NCI-H2081 (cell line): ENCODE measurements at places on chromosomes 3 and 15.
A peak's percentile ranks its signal among the peaks of the same experiment; 100 is the strongest.

GRCh38 chr3:42647821-42648459, 5.6 kb upstream of the ZBTB47 start:
- DNase-seq, result no peak

DNA sequence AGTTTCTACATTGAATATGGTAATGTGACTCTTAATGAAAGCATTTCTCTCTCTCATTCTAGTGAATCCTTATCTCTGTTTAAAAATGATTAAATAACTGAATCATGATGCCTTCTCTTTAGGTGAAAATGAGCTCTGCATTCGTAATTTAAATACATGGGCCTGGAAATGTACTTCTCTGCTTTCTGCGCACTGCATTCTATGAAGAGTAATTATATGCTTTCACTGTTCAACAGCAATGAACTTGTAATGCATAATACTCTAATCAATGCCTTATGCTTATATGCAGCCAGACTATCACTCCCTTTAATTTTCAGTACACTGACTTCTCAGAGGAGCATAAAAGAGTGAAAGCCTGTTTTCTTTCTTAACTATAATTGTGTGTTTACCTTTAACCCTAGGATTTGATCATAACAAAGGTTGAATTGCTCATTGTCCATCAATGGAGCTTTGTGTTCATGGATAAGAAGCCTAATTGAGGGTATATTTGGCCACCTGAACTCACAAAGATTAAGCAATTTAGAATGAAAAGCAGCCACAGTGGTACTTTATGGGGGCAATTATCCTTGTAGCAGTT, 330.8 kb upstream of the PDZRN3 start:
- peak; percentile 96 for DNase-seq

GRCh38 chr3:184608209-184608608, 46.6 kb downstream of the EPHB3 start:
- no peak for DNase-seq

GRCh38 chr15:40029979-40030893, 8.7 kb downstream of the SRP14 start:
- DNase-seq, result no peak

GRCh38 chr15:93809516-93809915, 421.8 kb upstream of the MCTP2 start:
- no peak for DNase-seq

- no peak for DNase-seq
These were observed 79.0 kb upstream of the SGO1 start for GRCh38 chr3:20264900-20265567.

- no peak for DNase-seq
These were observed 460.6 kb upstream of the ALCAM start for GRCh38 chr3:104906001-104906639.

DNA sequence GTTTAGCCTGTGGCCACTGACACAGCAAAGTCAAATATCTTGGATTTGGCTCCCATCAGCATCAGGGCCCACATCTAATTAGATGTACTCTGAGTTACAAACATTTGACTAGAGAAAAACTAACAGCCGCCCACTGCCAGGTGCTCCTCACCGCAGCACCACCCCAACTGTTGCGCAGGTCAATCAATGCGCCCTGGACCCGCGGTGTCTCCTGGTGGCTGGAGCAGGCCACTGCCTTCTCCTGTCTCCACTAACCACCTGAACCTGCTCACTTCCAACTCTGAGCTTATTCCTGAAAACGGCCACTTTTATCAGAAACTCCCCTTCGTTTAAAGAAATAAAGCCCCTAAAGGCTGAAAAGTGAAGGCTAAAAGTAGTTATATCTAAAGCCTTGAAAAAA, 4.3 kb downstream of the RIOX2 start:
- DNase-seq, result peak; percentile 41

DNA sequence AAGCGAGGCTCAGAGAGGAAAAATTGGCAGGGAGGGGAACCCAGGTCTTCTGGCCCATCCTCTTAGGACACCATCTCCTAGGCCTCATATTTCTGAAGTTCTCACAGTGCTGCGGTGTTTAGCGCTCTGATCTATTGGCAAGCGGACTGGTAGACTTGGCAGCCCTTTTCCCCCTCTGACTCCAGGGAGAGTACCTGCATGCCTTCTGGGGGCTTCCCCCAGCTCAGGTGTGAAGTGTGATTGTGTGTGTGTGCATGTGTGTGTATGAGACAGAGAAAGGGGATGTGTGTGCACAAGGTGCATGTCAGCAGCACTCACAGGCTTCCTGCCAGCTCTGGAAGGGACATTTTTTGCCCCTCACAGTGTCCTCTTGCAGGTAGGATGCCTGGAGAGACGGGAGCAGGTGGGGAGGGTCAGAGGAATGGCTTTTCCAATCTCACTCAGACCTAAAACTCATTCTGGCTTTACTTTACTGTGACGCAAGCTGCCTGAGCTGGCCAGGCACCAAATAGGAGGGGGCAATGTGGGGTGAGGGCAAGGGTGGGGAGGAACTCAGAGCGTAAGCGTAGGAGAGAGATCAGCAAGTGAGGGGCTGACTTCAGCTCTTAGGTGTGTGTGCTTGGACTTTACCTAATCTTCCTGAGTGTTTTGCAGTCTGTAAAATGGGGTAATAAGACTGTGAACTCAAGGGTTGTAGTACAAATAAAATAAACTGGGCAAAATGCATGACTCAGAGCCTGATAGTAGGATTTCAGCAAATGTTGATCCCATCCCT, 4.0 kb upstream of the IL17RE start:
- DNase-seq, result no peak

- no peak for DNase-seq
These were observed 102.1 kb downstream of the SRGAP3 start for GRCh38 chr3:9147215-9147895.

DNA sequence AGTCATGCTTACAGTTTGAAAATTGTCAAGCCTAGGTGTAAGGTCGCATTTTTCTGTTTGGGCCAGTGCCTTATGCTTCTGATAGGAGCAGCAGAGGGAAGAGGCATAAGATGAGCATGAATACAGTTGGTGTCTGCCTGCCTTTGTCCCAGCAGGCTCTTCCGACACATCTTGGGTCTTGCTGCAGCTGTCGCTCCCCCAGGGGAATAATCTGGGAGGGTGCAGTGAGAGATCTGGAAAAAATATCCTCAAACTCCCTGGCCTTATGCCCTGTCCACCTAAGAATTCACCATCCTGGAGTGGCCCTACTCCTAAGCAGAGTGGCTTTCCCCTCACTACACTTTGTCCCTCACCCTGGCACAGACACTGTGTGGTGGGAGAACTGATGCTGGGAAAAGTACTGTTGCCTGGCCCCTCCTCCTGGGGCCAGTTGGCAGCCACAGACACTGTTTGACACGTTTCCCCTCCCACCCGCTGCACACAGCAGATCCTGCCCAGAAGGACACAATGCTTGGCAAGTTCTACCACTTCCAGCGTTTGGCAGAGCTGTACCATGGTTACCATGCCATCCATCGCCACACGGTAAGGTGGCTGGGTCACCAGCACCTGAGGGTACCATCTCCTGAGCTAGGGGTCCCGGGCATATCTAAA, 21.1 kb upstream of the RHO start:
- peak; percentile 84 for DNase-seq

GRCh38 chr15:95972041-95972553, 358.4 kb upstream of the NR2F2 start:
- DNase-seq, result no peak

GRCh38 chr15:82137261-82137660, 91.4 kb upstream of the MEX3B start:
- no peak for DNase-seq

DNA sequence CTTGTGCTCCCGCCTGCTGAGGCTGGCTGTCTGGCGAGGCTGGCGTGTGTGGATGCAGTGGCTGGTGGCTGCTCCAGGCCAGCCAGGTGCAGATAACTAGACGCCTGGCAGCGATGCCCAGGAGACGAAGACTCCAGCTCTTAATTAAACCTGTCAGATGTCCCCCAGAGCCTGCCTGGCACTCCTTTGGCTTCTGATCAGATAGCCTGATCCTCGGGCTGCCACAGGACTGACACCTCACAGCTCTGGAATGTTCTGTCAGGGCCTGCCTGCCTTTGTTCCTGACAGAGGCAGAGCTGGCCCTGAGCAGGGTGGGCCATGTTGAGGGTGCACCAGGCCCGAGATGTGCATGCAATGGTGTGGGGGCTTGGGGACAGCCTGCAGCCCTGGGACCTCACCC, 36.5 kb downstream of the PLXNA1 start:
- DNase-seq, result no peak

- DNase-seq, result peak; percentile 25
These were observed 231.4 kb downstream of the CDIN1 start for GRCh38 chr15:36810656-36811449.

- no peak for DNase-seq
These were observed 243.5 kb upstream of the TPM1 start for GRCh38 chr15:62799037-62799436.

- peak; percentile 21 for DNase-seq
These were observed 107.1 kb downstream of the ATG7 start for GRCh38 chr3:11379238-11379823.

GRCh38 chr3:46098319-46098761, 71.1 kb upstream of the XCR1 start:
- DNase-seq, result no peak

- no peak for DNase-seq
These were observed 50.4 kb upstream of the DCLK3 start for GRCh38 chr3:36814776-36815175.

GRCh38 chr3:8455526-8456411, 45.9 kb upstream of the LMCD1 start:
- no peak for DNase-seq

- peak; percentile 40 for DNase-seq
These were observed 3.5 kb downstream of the RFTN1 start for GRCh38 chr3:16509721-16510619.

DNA sequence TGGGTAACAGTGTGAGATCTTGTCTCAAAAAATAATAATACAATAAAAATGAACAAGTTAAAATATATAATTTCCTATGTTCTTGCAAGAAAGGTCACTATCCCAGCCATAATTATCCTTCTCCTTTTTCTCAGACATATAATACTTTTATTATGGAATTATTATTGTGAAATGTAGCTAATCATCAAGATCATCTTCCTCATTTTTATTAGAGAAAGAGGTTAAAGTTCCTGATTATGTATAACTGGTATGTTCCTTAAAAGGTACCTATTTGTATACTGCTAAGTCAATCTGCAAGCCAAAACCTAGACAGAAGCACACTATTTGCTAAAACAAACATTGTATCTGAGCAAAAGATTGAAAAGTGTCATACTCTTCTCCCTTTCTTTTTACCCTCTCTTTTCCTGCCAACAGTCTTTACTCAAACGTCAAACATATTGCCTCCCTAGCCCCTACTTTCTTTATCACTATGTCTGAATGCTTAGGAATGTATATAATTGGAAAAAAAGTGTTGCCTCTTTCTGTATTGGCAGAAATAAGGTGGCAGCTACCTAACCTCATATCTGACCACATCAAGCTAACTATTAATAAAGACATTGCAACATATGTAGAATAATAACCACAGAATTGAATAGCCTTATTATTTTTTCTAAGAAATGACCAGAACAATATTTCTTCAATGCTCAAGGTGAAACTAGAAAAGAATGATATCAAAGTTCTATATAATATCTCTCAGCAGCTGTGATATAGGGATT, 18.5 kb downstream of the SEC11A start:
- no peak for DNase-seq

DNA sequence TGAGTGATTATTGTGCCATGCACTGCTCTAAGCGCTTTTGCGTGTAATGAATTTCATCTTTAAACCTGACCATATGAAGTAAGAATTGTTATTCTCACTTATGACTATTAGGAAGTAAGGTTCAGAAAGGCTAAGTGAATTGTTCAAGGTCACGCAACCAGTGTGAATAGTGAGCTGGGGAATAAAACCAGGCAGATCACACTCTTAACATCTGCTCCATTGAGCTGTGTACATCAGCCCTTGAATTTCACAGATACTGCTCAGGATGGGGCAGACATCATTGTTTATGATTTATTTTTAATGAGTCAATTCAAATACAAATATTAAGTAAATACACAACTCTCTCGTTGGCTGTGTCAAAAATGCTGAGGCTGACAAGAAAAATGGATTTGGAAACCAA, 184.5 kb downstream of the FNDC3B start:
- DNase-seq, result no peak

GRCh38 chr3:62990704-62991413, 115.6 kb upstream of the CADPS start:
- no peak for DNase-seq

GRCh38 chr15:27973886-27974285, 125.2 kb downstream of the OCA2 start:
- DNase-seq, result no peak

GRCh38 chr15:85890620-85890980, 95.9 kb upstream of the KLHL25 start:
- DNase-seq, result no peak

DNA sequence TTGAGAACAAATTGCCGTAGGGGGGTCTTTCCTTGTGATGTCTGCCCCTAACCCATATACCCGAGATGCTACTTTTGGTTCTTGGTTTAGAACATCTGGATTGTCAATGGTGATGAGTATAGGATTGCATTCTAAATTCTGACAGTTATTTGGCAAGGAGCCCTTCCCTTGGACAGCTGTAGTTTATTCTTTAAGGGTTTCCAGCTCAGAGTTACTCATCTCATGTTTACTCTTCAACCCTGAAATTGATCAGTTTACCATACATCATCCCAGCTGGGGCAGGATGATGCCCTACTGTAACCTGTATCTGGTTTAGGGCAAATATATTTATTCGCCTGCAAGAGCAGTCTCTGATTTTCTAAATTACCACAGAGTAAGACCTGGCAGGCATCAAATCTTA, 85.7 kb upstream of the XCR1 start:
- no peak for DNase-seq

- no peak for DNase-seq
These were observed 34.2 kb upstream of the RAP2B start for GRCh38 chr3:153127788-153128187.

- no peak for DNase-seq
These were observed 92.8 kb upstream of the ADAMTS17 start for GRCh38 chr15:100434561-100434960.

GRCh38 chr3:129352650-129353588, 74.2 kb downstream of the HMCES start:
- DNase-seq, result no peak

GRCh38 chr15:91118817-91119590, 18.9 kb downstream of the SV2B start:
- DNase-seq, result peak; percentile 20
